ENCODE measurements at places on chromosomes 1 and 21. TPM values are rescaled to one million over a fixed set of nuclear protein-coding genes. Genes with fewer than 3 reads are reported as not detected.

GRCh38 chr1:194176212-194176611 is 989.8 kb upstream of the B3GALT2 start:
- H3K27ac ChIP-seq = no peak overlapping the region
- H3K4me3 ChIP-seq = no peak overlapping the region
- H3K36me3 ChIP-seq = no peaks in the 10 kb centered on the region

- no peaks in the 10 kb centered on the region for H3K4me1 ChIP-seq
- H3K27me3 ChIP-seq = no peaks in the 10 kb centered on the region
- DNase-seq = no peak
- H3K27ac ChIP-seq = no peak overlapping the region
- no peaks in the 10 kb centered on the region for H3K36me3 ChIP-seq
These were observed 128.1 kb downstream of the KAZN start for GRCh38 chr1:14726606-14727005.

DNA sequence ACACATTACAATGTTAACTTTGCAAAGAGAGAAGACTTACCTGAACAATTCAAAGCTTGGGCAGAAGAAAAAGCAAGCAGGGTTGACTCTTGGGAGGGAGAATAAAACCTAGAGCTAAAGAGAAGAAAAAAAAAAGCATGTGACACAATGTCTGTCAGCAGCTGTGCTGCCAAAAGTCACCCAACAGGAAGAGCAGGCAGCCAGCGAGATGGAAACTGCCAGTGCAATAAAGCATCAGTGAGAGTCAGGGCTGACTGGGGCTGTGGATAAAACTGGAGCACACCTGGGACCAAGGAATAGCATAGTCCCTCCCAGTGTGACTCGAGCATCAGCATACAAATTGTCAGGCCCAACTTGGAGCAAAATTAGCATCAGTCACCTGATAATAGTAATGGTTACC is 65.0 kb upstream of the SLC22A15 start:
- H3K36me3 ChIP-seq = no peaks in the 10 kb centered on the region
- no peaks in the 10 kb centered on the region for H3K27me3 ChIP-seq
- no peak for DNase-seq
- no peak overlapping the region for H3K4me3 ChIP-seq

DNA sequence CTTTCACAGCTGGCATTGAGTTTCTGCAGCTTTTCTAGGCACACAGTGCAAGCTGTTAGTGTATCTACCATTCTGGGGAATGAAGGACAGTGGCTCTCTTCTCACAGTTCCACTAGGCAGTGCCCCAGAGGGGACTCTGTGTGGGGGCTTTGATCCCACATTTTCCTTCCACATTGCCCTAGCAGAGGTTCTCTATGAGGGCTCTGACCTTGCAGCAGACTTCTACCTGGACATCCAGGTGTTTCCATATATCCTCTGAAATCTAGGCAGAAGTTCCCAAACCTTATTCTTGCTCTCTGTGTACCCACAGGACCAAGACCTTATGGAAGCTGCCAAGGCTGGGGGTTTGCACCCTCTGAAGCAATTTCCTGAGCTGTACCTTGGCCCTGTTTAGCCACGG is 2.4 kb upstream of the IFI44 start:
- H3K36me3 ChIP-seq = no peaks in the 10 kb centered on the region
- H3K4me1 ChIP-seq = peaks cover 5% of the 10 kb centered on the region
- H3K27ac ChIP-seq = no peak overlapping the region
- no peak overlapping the region for H3K4me3 ChIP-seq
- no peak for DNase-seq
- no peaks in the 10 kb centered on the region for H3K27me3 ChIP-seq

DNA sequence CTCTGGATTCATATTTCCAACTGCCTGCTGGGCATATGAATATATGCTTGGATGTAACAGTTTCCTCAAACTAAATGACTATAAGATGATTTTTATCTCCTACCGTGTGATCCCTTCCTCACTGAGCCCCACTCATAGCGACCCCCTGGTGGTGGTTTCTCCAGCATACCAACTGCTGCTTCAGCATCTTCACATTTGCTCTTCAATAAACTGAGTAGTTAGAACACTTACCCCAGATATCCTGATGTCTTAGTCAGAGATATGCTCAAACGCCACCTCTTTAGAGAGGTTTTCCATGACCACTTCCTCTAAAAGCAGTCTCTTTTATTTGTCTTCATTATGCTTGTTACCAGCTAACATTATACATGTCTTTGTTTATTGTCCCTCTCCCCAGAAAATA is 10.2 kb upstream of the HNRNPR start:
- H3K27me3 ChIP-seq = no peaks in the 10 kb centered on the region
- H3K36me3 ChIP-seq = peaks cover 9% of the 10 kb centered on the region
- DNase-seq = no peak
- H3K4me1 ChIP-seq = no peaks in the 10 kb centered on the region

DNA sequence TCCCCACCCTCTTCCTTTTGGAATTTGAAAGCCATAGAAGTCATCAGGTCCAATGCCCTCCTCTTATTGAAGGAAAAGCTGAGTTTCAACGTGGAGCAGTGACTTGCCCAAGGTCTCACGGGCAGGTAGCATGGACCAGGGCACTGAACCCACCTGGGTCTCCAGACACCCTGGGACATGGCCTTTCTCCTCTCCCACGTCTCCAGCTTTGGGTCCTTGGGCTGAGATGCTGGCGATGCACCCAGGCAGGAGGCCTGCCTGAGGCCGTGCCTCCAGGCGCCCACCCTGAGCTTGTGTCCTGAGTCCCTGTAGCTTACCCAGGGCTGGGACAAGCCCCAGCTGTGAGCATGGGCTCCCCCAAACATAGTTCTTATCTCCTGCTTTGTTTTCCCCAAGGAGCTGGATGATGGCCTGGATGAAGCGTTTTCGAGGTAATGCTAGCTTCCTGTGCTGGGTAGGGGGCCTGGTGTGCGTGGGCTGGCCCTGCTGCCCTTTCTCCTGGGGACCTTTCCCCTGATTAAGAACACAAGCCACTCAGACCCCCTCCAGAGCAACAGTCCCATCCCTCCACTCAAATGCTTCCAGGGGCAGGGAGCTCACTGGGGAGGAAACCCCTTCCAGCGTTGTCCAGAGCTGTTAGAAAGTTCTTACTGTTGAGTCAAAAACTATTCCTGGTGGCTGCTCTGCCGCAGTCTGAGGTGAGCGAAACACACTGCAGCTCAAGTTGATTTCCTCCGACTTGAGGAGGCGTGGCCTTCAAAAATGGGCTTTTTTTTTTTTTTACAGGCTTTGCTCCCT is 21.6 kb downstream of the LDLRAP1 start:
- no peak overlapping the region for H3K4me3 ChIP-seq
- peaks cover 23% of the 10 kb centered on the region for H3K36me3 ChIP-seq
- peak overlapping the region; percentile 91 for H3K27ac ChIP-seq
- no peaks in the 10 kb centered on the region for H3K27me3 ChIP-seq

The MATN1 gene
- not detected for total RNA-seq

DNA sequence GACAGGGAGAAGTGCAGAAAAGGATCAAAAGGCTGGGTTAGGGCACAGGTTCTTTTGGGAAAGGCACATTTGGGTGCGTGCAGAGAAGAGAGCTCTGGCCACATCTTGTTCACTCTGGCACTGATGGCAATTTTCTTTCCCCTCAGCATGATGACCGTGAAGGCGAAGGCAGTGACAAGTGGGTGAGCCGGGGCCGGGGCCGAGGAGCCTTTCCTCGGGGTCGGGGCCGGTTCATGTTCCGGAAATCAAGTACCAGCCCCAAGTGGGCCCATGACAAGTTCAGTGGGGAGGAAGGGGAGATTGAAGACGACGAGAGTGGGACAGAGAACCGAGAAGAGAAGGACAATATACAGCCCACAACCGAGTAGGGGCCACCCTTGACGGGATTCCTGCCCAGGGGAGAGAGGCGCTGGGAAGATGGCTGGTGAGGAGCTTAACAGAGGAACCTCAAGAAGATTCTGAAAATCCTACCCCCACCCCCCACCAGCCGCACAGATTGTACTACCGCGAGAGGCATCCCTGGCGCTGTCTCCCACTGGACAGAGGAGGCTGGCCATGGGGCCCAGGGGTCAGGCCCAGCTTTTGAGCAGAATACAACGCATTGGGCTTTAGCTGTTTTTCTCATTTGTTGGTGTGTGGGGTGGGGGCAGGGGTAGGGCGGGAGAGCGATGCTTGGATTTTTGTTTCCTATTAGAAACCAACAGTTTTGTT is 2.4 kb upstream of the SH3D21 start:
- no peak overlapping the region for H3K4me3 ChIP-seq
- DNase-seq = no peak
- H3K36me3 ChIP-seq = peaks cover 61% of the 10 kb centered on the region
- peaks cover 37% of the 10 kb centered on the region for H3K4me1 ChIP-seq

DNA sequence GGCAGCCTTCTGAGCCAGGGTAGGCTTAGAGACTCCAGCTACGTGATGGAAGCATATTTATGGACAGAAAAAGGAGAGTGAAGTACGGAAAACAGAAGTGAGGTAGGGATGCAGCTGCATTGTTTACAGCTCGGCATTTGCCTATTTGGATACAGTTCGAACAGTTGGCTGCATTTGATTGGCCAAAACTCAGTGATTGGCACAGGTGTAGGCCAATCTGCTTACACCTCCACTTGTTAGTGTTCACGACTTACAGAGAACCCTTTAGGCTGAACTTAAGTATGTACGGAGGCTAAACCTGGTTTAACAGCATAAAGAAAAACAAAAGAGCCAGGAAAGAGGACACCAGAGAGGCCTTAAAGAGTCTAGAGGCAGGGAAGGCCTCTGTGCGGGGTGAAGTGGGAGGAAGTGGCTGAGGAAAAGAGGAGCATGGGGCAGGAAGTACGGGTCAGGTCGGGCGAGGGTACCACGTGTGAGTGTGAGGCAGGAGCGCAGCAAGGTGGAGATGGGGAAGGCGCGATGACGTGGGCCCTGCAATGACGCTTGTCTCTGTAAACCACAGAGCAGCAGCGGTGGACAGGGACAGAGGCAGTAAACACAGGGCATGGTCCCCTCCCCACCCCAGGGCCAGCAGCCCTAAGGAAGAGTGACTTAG is 32.0 kb downstream of the RSPH1 start:
- no peaks in the 10 kb centered on the region for H3K36me3 ChIP-seq
- no peak overlapping the region for H3K4me3 ChIP-seq
- no peaks in the 10 kb centered on the region for H3K27me3 ChIP-seq
- H3K4me1 ChIP-seq = peaks cover 4% of the 10 kb centered on the region
- DNase-seq = no peak

- H3K27ac ChIP-seq = no peak overlapping the region
- DNase-seq = no peak
- H3K4me1 ChIP-seq = no peaks in the 10 kb centered on the region
- H3K27me3 ChIP-seq = no peaks in the 10 kb centered on the region
- H3K36me3 ChIP-seq = no peaks in the 10 kb centered on the region
These were observed 6.5 kb upstream of the TNFSF4 start for GRCh38 chr1:173213665-173214064.

DNA sequence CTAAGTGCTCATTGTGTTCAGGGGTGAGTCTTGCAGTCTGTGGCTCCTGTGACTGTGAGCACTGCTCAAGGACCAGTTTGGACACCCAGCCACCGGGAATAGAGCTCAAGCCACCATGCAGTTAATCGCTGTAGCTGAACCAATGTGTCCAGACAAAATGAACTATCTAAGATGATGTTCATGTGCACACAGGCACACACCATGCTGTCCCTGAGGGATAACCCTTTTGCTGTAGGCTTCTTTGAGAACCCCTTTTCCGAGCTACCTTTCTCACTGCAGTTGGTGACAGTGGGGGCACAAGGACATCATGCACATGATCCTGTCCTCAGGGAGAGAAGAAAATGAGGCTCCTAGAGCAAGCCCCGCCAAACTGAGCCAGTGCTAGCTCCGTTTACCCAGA is 50.6 kb upstream of the CTBS start:
- no peaks in the 10 kb centered on the region for H3K36me3 ChIP-seq
- DNase-seq = peak; percentile 77
- H3K4me3 ChIP-seq = no peak overlapping the region

- no peak overlapping the region for H3K4me3 ChIP-seq
- no peak overlapping the region for H3K27ac ChIP-seq
- H3K27me3 ChIP-seq = no peaks in the 10 kb centered on the region
- DNase-seq = no peak
- H3K36me3 ChIP-seq = peaks cover 65% of the 10 kb centered on the region
- no peaks in the 10 kb centered on the region for H3K4me1 ChIP-seq
These were observed 8.0 kb upstream of the CLDN19 start for GRCh38 chr1:42748021-42748420.

The UTP25 gene
- 3.7 TPM for total RNA-seq

- H3K4me1 ChIP-seq = no peaks in the 10 kb centered on the region
- no peaks in the 10 kb centered on the region for H3K36me3 ChIP-seq
- DNase-seq = no peak
- no peaks in the 10 kb centered on the region for H3K27me3 ChIP-seq
These were observed 375.9 kb upstream of the DUSP10 start for GRCh38 chr1:222117809-222118208.

DNA sequence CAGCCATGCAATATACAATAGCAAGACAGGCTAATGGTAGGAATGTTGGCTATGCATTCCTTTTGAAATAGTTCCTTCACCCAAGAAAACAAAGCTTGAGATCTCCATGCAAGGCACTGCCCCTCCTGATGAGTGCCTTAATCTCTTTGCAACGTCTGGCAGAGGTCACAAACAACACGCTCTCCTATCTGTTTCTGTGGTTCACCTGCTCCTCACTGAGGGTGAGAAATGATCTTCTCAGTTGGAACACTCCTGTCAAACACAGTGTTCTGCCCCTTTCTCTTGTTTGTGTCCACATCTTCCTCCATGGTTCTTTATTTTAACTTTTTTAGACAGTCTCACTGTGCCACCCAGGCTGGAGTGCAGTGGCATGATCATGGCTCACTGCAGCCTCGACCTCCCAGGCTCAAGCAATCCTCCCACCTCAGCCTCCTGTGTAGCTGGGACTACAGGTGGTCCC is 21.2 kb upstream of the XPR1 start:
- no peaks in the 10 kb centered on the region for H3K27me3 ChIP-seq
- H3K4me3 ChIP-seq = no peak overlapping the region
- peaks cover 34% of the 10 kb centered on the region for H3K4me1 ChIP-seq
- no peak for DNase-seq
- peak overlapping the region; percentile 42 for H3K27ac ChIP-seq
- H3K36me3 ChIP-seq = no peaks in the 10 kb centered on the region

The LDLRAD1 gene
- total RNA-seq = not detected

The FNDC5 gene
- total RNA-seq = 17.0 TPM

DNA sequence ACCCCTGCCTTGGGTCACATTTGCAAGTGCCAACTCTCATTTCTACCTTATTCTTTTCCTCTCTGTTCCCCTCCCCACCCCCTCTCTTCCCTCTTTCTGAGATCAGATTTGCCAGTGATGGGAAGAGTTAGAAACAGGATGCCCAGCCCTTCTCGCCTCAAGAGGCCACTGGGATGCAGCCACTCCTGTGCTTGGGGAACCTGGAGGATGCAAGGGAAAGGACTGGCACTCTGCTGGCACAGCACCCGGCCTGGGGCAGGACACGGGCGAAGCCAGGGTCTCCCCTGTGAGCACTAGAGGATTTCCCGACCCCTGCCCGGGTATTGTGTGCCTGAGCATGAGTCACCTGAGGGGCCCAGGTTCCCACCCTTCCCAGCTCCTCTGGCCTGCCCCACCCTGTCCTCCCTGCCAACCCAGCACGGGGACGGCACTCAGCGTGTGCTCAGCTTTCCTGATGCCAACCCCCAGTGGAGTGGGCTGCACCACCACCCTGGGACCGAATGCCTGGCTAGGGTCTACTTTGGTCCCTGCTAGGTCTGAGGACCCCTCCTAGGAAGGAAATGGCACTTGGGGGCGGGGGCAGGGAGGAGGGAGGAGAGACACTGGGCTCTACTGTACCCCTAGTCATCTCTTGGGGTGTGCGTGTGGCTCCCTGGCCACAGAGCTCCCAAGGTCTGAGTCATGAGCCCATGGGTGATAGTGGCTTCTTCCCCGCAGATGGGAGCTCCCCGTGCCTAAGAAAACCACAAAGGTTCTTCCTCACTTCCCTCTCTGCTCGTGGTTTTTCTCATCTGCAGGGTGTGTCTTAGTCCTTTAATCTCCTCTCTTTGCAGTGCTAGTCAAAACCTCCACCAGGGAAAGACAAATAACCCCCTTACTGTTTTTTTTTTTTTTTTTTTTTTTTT is 12.4 kb downstream of the LMNA start:
- H3K36me3 ChIP-seq = peaks cover 15% of the 10 kb centered on the region
- H3K4me1 ChIP-seq = peaks cover 100% of the 10 kb centered on the region
- H3K4me3 ChIP-seq = peak overlapping the region; percentile 69

Measured in esophagus muscularis mucosa (tissue), 4 donors.